ENCODE measurements at places on chromosomes 3 and 15.

GRCh38 chr3:188918093-188918492 is 253.7 kb upstream of the TPRG1 start:
- DNase-seq, result no peak

DNA sequence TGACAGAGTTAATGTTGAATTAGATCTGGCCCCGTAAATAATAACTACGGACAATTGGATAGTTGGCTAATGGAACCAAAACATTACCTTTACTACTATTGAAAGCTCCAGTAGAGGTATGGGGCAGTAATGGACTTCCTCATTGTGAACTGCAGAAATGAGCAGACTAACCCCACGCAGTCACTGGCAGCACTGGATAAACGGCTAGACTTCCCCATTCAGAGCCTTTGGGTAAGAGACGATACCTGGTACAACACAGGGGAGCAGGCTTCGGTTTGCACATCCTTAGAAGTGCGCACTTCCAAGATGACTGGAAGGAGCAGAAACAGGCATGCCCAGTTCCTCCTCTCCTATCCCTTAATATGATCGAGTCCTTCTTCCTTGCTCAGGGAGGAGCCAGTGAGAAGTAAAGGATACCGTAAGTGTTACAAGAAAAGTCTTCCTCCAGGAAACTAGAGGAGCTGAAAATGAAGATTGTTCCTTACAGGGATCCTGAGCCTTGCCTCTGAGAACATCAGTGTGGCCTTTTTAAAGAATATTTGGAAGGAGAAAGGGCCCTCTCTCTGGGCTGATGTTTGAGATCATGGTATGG is 100.5 kb upstream of the NECTIN3 start:
- no peak for DNase-seq

DNA sequence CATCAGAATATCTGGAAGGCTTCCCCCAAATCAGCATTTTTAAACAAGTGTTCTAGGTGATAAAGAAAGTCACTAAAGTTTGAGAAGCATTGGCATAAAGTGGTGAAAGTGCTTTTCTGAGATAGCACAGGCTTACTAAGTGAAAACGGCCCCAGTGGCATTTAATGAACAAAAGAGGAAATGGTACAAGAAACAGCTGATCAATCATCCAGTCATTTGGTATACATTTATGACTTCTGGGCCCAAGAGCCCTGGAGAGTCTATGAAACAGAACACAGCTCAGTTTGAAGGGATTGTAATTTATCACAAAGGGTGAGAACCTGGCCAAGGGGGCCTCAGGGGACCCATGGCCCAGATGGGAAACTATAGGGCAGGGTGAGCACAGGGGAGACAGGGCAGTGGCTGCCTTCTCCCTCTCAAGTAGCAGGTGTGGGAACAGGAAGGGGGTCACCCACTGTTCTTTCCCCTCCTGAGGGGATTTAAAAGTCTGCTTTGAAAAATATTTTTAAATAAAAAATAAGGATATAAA is 265.5 kb upstream of the ROPN1 start:
- no peak for DNase-seq

GRCh38 chr3:54856271-54856670 is 71.6 kb downstream of the LRTM1 start:
- no peak for DNase-seq

GRCh38 chr3:30496066-30496966 is 110.1 kb upstream of the TGFBR2 start:
- DNase-seq, result no peak

GRCh38 chr3:71504250-71505036 is 79.1 kb downstream of the FOXP1 start:
- no peak for DNase-seq

GRCh38 chr15:33402600-33402999 is 91.8 kb downstream of the RYR3 start:
- DNase-seq, result no peak

- no peak for DNase-seq
Observed at GRCh38 chr3:67617518-67617917, 36.9 kb downstream of the SUCLG2 start.

DNA sequence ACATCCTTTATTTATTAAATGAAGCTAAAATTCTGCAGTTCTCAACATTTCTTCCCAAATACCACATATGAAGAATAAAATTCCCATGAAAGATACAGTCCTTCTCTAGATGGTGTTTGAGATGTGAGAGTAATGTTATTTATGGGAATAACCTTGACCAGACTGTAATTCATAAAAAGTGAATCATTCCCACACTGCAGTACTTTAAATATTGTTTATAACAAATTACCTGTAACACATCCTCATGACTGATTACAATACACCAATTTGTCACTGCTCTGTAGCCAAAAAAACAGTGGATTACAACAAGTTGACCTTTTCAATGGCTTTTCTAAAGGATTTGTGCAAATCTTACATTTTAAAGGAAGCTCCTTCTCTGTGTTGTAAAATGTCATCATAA is 651.3 kb downstream of the NSUN3 start:
- no peak for DNase-seq

GRCh38 chr3:109432833-109433232 is 95.5 kb upstream of the DPPA4 start:
- no peak for DNase-seq

- no peak for DNase-seq
Observed at GRCh38 chr3:195115600-195116406, 155.2 kb downstream of the XXYLT1 start.

DNA sequence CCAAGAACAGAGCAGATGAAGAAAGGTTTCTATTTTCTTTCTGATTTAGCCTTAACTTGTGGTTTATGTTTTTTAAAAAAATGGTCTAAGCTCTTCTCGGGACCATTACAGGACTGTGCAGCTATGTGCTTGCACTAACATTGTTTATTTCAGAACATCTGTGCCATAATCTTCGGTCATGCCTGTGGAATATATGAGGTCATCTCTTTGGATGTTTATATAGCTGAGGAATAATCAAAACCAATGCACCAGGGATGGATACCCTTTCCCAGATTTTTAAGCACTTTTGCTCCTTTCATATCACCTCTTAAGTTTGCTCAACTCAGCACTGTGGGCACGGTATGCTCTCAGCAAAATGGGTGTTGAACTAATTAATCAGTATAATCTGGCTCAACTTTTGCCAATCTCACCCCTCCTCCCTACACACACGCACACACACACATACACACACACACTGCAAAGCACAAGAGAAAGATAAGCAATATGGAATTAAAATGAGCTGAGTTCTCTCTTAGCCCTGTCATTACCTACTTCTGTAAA is 268.5 kb upstream of the TMC3 start:
- DNase-seq, result no peak

GRCh38 chr3:47079432-47079831 is 84.5 kb downstream of the SETD2 start:
- DNase-seq, result no peak

GRCh38 chr3:71543371-71544016 is 40.0 kb downstream of the FOXP1 start:
- DNase-seq, result no peak

- DNase-seq, result no peak
Observed at GRCh38 chr15:92612891-92613290, 42.7 kb downstream of the FAM174B start.

GRCh38 chr3:52018319-52019000 is 22.8 kb upstream of the RPL29 start:
- DNase-seq, result no peak

DNA sequence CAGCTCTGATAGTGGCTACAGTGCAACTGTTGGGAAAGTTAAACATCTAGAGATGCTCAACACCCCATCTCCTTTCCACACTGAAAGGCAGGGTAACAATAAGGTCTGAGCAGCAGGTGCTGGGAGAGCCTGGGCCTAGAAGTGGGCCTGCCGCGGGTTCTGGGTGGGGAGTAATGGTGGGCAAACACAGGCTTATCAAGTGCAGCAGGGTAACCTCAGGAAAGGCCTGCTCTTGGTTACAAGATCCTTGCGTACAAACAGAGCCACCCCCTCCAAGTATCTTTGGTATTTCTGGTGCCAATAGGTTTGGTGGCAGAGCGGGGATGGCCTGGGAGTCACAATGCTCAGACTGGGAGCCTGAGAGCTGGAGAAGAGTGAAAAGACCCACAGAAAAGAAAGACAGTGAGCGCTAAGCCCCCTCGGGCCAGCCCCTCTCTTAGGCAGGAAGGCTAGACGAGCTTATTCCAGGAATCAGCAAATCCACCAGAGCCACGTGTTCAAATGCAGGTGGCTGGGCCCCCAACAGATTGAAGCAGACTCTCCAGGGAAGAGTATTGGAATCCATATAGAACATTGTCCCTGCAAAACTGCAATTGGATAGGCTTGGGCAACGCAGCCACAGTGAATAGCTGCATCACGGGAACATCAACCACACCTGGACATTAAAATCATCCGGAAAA is 2.7 kb downstream of the IQSEC1 start:
- DNase-seq, result no peak

- no peak for DNase-seq
Observed at GRCh38 chr3:106172780-106173179, 304.0 kb upstream of the CBLB start.

DNA sequence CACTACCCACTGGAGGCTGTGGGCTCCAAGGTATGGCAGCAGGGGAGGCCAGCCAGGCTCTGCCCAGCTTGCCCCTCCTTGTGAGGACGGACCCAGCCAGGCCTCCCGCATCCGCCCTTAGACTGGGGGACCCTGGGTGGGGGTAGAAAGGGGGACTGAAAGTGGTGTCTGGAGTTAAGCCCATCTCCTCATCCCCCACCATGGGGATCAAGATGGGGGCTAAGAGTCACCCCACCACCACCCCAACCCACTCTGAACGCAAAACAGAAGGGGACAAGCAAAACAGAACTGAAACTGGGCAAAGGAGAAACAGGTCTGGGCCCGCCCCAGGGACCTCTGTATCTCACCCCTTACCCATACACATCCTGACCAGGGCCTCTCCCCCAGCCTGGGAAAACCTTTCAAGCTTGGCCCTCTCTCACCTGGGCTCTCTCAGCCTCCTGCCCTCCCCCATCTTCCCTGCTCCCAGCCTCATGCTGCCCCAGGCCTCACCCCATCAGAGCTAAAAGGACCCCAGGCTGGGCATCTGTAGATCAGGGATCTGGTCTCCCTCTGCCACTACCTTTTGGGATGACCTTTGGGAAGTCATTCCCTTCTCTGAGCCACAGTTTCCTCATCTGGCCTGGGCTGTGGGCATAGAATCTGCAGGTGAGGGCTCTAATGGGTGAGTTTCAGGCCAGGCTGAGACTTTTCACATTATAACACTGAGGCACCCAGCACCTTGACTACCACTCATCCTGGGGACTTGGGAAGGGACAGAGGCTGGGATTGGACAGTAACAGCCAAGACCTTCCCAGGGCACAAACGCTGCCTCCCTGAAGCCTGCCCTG is 30.0 kb upstream of the CYP11A1 start:
- DNase-seq, result no peak

GRCh38 chr3:86929046-86929445 is 61.9 kb downstream of the VGLL3 start:
- no peak for DNase-seq

- DNase-seq, result no peak
Observed at GRCh38 chr3:119524931-119525662, 26.8 kb downstream of the TIMMDC1 start.

GRCh38 chr15:58793862-58794261 is 22.8 kb downstream of the MINDY2 start:
- DNase-seq, result no peak

DNA sequence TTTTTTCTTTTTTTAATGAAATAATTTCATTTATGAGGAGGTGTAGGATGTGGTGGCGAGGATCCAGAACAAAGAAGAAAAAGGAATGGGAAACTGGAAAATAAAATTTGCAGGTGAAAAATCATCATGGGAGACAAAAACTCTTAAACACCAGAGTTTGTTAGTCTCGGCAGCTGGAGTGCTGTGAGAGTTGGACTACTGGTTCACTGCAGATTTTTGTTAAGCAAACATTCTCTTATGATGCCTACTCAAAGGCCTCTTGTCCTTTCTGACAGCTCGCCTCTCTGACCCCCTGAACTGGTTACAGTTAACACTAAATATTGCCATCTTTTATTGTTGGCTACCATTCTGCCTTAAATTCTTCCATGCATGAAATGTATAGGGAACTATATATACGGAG is 152.4 kb upstream of the DPH6 start:
- DNase-seq, result no peak

- no peak for DNase-seq
Observed at GRCh38 chr3:73451301-73451944, 173.3 kb downstream of the PDZRN3 start.

DNA sequence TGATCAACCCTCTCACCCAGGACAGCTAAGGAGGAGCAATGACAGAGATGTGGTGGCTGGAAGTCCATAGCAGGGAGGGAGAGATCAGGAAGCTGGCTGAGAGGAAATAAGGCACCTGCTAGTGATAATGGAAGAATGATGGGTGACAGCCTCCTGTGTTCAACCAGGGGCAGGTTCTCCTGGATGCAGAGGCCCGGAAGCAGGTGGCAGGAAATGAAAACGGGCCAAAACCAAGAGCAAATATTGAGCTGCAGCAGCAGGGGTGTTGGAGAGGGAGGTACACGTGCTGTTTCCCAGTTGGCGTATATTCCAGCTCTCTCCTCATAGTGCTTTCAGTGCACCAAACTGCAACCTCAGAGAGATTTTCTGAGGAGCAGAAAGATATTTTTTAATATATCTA is 213.4 kb upstream of the TBL1XR1 start:
- DNase-seq, result no peak

DNA sequence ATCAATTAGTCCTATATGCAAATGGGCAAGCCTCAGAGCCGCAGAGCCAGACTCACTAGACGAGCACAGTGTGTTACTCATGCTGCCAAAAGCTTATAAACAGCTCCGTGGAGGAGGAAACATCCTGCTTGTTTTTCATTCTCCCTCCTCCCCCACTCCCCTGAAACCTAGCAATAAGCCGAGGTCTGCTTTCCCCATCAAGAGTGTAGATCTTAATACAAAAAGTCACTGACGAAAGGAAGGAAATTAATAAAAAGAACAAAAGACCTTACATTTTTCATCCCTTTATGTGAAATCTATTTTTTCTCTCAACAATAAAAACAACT is 88.5 kb downstream of the XXYLT1 start:
- DNase-seq, result no peak

GRCh38 chr15:100565591-100565990 is 36.4 kb downstream of the LINS1 start:
- no peak for DNase-seq

DNA sequence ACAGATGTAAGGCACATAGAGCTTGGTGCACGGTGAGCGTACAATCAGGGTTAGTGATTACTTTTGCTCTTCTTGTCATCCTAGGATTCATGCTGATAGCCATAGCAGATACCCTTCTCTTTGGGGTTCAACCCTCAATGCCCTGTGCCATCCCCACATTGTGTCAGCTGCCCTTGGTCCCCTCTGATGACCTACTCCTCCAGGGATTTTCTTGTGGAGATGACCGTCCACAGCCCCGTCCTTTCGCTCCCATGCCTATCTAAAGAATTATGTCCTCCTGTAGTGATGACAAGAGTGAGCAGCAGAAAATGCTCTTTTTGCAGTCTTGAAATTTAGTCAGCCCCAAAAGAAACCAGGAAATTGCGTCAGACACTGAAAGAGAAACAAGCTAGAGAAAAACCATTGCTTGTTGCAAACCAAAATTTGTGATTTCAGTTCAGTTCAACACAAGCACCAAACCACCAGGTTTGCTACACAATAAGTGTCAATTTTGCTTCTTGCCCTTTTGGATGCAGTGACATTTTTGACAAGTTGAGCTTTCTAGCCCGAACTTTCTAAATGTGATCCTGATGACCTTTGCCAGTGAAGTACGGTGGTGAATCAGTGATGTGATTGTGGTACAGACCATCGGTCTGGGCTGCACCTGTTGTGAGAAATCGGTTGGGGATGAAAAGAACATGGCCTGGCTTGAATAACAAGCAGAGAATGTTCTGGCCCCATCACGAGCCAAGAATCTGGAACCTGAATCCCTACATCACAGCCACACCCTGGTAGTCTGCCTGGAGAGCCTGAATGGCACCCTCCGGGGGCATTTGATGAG is 41.3 kb downstream of the CMTM7 start:
- no peak for DNase-seq
